ENCODE measurements at places on chromosomes 3 and 15.

- DNase-seq, result peak; percentile 96
Observed at GRCh38 chr3:160449636-160450598, at the start of gene TRIM59. Gene TRIM59, minus strand, starts transcription at chr3:160449786. Its CDS starts 10,603 bp downstream, at chr3:160439183.

DNA sequence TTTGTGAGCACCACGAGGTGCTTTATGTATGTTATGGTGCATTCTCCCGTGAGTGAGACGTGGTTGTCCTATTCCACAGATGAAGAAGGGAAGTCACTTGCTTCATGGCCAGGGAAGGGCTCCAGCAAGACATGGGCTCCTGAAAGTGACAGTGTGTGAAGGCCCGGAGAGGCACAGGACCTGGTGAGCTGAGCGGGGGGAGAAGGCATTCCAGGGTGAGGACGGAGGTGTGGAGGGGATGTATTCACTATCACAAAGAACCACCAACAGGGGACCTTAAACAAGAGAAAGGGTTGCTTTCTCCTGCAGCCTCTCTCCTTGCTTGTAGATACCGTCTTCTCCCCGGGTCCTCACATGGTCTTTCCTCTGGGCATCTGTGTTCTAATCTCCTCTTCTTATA lies 139.1 kb downstream of the FBLN2 start:
- DNase-seq, result no peak

DNA sequence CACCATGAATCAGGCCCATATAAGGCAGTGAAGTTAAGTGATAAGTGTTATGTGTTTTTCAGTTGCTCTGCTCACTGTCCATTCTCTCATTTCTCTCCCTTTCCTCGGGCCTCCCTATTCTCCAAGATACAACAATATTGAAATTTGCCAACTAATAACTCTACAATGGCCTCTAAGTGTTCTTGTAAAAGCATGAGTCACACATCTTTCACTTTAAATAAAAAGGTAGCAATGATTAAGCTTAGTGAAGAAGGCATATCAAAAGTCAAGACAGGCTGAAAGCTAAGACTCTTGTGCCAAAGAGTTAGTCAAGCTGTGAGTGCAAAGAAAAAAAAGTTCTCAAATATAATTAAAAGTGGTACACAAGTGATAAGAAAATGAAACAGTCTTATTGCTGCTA lies 675.4 kb downstream of the OTOL1 start:
- peak; percentile 2 for DNase-seq

DNA sequence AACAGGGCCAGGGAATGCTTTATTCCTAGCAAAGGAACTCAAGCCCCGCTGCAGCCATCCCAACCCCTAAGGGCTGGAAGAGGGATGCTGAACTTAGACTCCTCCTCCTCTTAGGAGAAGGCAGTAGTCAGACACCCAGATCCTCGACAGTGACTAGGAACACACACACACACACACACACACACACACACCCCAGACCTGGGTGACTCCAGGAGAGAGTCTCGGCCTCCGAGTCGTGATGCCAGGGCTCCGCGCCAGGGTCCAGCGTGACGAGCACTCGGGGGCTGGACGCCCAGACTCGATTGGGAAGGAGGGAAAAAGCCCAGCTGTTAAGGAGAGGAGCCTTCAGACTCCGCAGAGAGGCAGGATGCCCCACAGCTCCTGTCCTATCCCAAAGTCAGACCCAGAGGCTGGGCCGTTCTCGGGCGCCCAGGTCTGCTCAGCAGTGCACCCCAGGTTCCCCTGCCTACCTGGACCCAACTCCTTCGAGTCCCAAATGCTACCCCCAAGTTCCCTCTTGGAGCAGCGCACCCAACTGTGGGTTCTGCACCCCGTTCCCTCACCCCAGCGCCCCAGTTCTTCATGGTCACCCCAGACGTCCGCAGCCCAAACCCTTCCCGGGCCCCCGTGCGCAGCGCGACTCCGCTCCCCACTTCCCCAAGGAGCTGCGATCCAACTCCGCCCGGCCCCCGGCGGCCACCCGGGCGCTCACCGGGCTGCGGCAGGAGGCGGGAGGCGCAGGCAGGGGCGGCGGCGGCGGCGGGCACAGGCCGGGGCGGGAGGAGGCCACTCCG lies 421 bp downstream of the BMF start:
- DNase-seq, result peak; percentile 69

DNA sequence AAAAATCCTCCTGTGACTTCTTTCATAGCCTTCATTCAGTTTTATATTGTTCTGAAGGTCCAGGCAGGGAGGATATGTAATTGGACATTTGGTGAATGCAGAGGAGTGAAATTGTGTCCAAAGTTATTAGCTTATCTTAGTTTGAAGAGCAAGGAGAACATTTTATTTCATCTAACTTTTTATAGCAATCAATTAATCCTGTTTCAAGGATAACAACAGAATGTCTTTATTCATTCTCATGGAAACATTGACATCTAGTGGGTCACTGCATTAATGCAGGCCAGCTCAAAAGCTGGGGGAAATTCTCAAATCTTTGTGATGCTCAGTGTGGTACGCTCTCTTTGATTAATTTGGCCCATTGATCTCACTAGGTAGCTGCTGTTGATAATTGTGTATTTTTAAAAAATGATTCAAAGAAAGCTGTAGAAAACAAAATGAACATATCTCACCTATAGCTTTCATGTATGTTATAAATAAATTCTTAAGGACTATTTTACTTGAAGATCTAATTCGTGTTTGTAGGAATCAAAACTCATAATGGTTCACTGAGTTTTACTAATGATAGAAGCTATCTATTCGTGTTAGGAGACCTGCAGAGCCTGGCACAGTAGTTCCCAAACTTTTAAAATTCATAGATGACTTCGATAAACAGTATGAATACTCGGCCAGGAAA lies 150.8 kb upstream of the KCNMB2 start:
- DNase-seq, result peak; percentile 51

GRCh38 chr3:33717616-33717865 lies 513 bp downstream of the CLASP2 start:
- DNase-seq, result no peak

GRCh38 chr3:71791634-71792033 lies 6.7 kb upstream of the PROK2 start:
- DNase-seq, result no peak

DNA sequence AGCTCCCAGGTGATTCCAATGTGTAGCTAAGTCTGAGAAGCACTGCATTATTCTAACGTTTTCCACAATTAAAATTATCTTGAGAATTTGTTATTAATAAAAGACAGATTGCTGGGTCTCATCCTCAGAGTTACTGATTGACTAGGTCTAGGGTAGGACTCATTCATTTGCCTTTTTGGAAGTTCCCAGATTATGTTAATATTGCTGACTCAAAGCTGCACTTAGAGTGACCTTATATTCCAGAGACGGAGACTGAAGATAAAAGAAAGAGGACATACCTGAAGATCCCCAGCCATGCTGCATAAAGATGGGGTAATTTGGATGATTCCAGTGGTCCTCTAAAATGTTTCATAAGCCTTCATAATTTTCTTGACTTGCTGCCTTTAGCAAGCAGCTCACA lies 81.8 kb downstream of the PLSCR2 start:
- no peak for DNase-seq

GRCh38 chr15:60005352-60006202 lies 1.5 kb downstream of the FOXB1 start:
- peak; percentile 75 for DNase-seq

GRCh38 chr15:96728591-96728990 lies 398.1 kb downstream of the NR2F2 start:
- DNase-seq, result no peak

DNA sequence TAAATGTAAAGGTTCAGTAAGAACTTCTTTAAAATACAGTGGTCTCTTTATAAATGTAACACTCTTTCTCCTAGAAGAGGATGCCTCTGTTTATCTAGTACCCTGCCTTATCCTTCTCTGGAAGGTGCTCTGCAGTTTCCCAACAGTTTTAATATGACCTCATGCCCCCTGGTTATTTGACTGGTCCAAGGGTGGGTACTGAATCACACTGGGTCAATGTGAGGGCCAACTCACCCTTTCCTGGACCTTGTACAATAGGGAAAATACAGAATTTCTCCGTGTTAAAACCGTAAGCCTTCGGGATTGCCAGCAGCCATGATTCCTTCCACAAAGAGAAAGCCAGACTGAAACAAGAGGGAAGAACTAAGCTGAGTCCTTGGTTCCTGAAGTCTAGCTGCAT lies 9.2 kb downstream of the DCBLD2 start:
- DNase-seq, result no peak

DNA sequence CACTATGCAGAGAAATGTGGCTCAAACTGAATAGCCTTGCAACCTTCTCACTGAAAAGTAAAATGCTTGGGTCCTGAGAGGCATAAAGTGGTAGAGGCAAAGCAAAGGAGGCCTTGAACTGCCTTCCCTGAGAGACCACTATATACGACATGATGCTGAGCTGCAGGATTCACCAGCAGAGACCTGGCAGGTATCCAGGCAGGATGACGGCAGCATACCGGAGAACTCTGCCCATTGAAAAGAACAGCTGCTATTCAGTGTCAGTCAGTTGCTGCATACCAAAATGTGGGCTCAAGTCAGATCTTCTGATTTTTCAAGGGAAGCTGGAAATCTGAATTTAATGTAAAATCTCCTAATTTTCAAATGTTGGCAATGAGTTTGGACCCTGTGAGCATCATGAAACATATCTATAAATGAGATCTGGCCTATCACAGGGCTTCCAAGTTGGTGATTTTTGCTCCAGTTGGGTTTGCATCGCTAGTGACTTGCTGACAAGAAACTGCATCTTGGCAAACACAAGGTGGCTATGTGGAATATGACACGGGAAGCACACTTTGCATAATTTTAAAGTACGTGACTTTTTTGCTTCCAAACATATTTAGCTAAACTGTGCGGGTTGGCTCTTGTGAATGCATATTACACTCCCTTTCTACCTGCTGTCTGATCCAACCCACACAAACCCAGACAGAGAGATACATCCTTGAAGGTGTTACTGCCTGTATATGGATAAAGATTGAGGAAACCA lies 529.0 kb downstream of the AGBL1 start:
- no peak for DNase-seq

DNA sequence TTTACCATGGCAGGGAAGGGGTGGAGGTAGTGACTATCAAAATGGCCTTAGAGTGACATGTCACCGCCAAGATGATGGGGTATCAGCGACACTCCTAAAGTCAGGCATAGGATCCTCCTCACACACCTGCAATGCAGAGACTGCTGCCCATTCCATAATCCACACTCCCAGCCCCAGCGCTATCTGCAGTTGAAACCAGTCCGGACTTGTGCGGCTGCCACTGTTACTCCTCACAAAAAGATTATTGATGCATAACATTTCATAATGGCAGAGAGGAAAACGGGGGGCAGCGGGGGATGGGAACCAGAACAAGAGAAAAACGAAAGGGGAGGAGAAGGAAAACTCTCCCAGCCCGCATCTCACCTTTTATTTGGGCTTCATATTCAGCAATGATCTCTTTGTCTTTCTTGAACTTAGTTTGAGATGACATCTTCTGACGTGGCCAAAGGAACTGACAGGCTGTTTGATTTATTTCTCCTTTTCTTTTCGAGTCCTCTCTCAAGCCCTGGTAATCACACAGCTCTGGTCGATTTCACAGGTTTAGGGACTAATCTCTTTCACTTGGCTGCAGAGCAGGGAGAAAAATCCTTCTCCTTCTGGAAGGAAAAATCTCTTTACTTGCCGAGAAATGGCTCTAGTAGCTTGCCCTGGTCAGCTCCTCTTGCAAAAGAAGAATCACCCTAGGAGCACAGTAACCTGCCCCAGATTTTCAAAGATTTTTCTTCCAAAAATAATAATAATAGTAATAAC lies 749 bp downstream of the SRGAP3 start:
- peak; percentile 28 for DNase-seq

DNA sequence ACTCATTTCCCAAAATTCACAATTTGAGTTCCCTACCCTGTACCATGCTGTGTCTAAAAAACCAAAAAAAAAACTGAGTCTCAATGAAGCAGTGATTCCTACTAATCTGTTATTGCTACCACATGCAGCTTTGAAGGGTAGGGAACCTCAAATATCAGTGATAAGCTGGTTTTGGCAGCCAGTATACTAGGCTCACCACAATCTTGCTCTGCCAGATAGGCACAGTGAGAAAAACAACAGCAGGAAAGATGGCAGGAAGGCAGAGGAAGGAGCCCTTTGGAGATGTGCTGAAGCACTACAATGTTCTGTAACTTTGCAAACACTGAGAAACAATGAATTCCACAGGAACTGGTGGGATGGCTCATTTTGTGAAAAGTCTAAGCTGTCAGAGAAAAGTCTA lies 96.9 kb upstream of the UBP1 start:
- DNase-seq, result no peak

- DNase-seq, result no peak
Observed at GRCh38 chr15:79090487-79091203, at the start of gene RASGRF1. Gene RASGRF1, minus strand, starts transcription at chr15:79090780. Its CDS starts 282 bp downstream, at chr15:79090498.

GRCh38 chr15:92112180-92112579 lies 258.7 kb downstream of the SLCO3A1 start:
- DNase-seq, result no peak

- DNase-seq, result peak; percentile 67
Observed at GRCh38 chr3:189903562-189904250, 217.0 kb downstream of the P3H2 start.
